ENCODE measurements at places on chromosomes 7 and 10.

DNA sequence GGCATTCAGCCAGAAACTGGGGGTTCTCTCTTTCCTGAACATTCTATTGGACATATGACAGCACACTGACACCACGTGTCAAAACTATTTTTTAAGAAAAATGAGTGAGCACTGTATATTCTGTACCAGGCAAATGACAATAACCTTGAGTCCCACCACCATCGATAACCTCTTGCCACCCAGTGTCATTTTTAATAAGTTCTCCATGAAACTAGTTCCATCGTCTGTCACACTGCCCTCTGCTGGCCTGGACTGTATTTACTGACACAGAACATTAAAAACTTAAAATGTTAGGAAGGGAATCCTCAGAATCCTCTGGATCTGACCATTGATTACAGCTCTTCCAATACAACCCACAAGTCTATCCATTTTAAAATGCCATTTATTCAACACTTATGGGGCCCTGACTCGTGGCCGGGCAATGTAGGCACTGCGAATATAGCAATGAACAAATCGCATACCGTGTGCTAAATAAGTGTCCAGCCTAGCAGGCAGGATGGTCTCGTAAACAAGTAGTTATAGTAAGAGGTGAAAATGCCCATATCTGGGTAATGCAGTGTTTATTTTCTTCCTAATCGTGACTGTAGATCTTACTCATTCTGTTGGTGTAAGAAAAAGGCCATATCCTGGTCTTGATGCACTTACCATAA lies 35.9 kb upstream of the CACNB2 start:
- peak; percentile 3 for DNase-seq

DNA sequence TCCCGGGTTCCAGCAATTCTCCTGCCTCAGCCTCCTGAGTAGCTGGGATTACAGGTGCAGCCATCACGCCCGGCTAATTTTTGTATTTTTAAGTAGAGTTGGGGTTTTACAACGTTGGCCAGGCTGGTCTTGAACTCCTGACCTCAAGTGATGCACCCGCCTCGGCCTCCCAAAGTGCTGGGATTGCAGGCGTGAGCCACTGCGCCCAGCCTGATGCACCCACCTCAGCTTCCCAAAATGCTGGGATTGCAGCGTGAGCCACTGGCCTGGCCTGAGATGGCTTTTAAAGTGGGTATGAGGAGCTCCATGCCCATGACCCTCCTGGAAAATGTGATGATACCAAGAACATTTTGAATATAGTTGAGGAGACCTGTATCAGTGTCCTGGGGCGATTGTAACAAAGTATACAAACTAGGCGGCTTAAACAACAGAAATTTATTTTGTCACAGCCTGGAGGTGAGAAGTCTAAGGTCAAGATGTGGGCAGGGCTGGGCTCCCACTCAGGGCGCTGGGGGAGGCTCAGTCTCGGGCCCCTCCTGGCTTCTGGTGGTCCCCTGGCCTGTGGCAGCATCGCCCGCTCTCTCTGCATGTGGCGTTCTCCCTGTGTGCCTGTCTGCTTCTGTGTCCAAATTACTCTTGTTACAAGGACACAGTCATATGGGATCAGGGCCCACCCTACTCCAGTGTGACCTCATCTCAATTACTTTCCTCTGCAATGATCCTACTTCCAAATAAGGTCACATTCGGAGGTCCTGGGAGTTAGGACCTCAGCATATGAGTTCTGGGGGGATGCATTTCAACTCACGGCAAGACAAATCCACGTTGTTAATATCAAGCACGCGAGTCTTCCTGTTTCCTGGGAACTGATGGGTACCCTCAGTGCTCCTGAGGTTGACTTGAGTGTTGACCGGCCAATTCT lies 108.8 kb downstream of the ACTR3B start:
- DNase-seq: no peak

DNA sequence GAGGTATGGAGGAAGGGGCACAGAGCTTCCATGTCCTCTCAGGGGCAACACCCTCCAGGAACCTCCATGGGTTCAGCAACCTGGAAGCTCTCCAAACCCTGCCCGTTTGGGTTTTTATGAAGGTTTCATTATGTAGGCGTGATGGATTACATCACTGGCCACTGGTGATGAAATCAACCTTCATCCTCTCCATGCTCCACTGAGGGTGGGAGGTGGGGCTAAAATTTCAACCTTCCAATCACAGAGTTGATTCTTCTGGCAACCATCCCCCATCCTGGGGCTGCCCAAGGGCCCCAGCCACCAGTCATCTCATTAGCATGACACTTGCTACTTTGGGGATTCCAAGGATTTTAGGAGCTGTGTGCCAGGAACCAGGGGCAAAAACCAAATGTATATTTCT lies 90.1 kb downstream of the TEX36 start:
- DNase-seq: no peak

DNA sequence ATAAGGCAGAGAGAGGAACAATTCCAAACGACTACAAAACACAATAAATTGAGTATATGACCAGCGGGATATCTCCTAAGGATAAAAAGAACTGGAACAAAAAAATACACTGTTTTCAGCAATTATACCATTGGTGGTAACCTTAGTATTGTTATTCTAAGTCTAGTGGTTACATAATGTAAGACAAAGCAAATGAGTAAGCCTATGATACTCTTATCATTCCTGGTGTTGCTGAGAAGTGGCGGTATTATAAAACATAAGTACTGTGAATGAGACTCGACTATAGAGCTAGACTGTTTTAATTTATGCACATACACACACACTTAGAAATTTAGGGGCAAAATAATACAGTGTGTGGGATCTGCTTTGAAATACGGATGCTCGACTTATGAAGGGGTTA lies 107.7 kb downstream of the NRBF2 start:
- DNase-seq: no peak

DNA sequence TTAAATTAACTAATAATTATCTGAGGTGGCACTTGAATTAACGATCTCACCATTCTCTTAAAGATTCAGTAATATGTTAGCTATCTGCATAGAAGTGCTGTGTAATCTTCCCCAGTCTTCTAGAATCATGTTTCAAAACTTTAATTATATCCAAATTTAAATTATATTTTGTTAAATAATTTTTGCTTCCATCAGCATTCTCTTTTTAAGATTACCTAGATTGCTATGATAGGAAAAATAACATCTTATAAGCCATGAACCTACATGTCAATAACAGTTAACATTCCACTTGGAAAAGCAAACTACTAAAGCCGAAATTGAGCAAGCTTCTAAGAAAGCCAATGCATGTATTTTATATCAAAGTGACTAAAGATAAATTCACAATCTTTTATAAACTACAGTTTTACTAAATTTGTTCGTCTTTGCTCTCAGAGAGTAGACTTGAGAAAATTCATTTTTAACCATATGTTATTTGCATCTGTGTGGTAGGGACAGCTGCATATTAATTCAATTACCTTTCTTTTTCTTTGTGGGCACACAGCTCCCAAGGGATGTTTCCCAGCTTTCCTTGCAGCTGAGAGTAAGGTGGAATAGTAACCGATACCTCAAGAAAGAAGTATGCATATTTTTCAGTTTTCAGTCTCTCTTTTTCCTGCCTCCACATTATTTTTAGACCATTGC lies 105.4 kb upstream of the ABCB5 start:
- no peak for DNase-seq

Measured in stimulated activated CD8-positive, alpha-beta memory T cell treated with anti-CD3 and anti-CD28 coated beads, Interleukin-4, amount 100 ng/mL, for 4 hours (primary cell).